ENCODE measurements at places on chromosomes 2 and 18.

- no peak for DNase-seq
These were observed 96.8 kb downstream of the PRKCE start for GRCh38 chr2:45748239-45748638.

DNA sequence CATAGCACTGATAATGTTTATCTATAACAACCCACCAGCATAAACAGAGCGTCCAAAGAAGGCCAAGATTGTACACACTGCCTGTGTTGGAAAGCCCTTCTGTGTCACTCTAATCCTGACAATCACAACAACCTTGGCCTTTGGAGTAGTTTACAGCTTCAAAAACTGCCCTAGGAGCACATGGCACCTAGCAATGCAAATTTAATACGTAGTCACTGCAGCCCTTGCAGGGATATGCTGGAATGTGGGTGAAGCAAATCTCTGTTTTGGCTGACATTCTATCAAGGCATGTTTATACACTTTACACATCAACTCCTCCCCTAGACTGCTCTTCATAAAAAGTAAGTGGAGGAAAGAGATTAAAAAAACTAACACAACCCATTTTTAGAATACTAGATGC lies 66.8 kb downstream of the GRB14 start:
- no peak for DNase-seq

DNA sequence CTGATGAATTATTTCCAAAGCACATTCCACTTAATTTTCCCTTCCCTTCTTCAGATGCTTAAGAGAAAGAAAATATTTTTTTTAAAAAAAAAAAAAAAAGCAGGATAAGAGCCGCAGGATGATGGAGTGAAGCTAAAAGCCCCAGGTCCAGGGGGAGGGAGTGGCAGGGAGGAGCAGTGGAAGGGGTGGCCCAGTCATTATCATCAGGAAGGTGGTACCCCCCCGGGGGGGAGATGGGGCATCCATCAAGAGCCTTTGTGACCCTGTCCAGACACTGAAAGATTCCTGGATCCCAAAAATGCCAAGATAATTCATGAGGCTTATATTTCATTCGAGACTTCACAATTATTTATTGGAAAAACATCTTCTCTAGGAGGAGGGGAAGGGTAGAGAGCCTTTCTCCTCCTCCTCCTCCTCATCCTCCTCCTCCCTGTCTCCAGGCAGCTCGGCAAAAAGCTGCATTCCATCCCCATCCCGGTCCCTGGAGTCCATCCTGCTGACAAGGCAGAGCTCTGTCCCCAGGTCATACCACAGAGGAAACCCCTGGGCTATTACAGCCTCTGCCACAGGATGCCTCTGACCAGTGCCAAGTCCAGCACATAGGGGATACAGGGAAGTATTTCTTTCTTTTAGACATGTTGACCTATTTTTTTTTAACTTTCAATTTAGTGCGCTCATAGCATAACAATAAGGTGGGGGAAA lies 125.3 kb downstream of the TWIST2 start:
- DNase-seq, result no peak

DNA sequence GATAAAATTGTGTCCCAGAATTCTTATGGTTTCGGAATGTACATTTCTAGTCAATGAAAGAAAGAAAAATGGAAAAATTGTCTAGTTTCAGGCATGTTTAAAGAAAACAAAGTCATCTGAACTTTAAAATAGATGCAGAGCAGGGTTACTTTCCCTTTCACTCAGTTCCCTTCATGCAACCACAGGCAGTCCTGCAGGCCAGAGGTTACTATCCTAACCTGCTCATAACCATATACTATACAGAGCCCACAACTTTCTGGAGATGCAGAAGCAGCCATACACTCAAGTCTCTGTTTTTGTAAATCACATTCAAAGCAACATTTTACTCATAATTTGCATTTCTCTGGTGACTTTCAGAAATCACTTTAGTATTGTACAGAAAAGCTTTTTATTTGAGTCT lies 690.3 kb downstream of the MBD2 start:
- no peak for DNase-seq

- DNase-seq, result no peak
These were observed 136.6 kb downstream of the INSIG2 start for GRCh38 chr2:118224895-118225311.

- peak; percentile 25 for DNase-seq
These were observed 12.0 kb downstream of the SIGLEC15 start for GRCh38 chr18:45837283-45838070.

GRCh38 chr2:181352158-181352557 lies 105.0 kb upstream of the ITGA4 start:
- no peak for DNase-seq

DNA sequence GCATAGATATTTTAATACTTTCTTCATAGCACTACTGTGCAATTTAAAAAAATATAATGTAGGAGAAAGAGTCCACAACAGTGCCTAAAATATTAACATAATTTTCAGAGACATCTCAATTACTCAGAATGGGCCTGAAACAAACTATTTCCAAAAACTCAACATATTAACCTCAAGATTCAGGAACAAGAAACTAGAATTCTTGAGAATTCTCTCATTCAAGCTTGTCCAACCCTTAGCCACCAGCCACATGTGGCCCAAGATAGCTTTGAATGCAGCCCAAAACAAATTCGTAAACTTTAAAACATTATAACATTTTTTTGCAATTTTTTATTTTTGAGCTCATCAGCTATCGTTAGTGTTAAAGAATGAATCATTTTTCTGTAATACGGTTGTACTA lies 35.2 kb downstream of the LNPK start:
- no peak for DNase-seq

DNA sequence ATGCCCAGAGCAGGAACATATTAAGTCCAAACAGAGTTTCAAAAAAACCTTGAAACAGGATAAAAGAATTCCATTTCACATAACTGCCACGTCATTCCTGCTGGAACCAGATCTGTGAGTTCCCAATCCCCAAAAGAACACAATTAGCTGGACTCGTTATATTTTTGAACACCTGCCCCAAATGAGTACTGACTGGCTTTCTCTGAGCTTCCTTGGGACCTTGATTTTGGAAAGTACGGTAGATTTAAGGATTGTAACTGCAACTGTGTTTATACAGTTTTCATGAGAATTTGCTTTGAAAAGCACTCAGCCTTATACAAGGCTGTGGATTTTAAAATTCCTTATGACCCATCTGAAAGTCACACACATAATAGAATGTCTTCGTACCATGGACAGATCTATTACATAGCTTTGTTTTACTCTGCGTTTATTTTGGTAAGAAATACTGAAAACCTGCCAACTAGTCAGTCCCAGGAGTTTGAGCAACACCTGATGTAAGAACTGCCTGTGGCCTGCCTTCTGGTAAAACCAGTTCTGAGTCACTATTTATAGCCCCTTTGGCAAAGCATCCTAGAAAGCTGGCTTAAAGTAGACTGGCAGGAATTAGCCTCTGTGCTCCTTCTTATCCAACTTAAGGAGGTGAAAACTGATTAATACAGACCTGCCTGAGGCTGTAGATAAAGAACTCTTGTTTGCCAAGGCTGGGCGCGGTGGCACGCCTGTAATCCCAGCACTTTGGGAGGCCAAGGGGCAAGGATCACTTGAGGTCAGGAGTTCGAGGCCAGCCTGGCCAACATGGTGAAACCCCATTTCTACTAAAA lies 48.1 kb downstream of the MERTK start:
- DNase-seq, result no peak

DNA sequence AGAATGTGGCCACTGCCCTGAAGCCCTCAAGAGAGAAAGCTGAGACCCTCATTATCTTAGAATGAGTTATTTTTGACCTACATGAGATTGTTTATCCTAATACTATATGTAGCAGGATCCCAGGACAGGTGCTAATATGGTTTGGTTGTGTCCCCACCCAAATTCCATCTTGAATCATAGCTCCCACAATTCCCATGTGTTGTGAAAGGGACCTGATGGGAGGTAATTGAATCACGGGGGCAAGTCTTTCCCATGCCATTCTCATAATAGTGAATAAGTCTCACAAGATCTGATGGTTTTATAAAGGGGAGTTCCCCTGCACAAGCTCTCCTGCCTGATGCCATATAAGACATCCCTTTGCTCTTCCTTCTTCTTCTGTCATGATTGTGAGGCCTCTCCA lies 76.8 kb downstream of the CCBE1 start:
- no peak for DNase-seq
